Kidney epithelial cell (primary cell): ENCODE measurements at places on chromosomes 4 and X.

DNA sequence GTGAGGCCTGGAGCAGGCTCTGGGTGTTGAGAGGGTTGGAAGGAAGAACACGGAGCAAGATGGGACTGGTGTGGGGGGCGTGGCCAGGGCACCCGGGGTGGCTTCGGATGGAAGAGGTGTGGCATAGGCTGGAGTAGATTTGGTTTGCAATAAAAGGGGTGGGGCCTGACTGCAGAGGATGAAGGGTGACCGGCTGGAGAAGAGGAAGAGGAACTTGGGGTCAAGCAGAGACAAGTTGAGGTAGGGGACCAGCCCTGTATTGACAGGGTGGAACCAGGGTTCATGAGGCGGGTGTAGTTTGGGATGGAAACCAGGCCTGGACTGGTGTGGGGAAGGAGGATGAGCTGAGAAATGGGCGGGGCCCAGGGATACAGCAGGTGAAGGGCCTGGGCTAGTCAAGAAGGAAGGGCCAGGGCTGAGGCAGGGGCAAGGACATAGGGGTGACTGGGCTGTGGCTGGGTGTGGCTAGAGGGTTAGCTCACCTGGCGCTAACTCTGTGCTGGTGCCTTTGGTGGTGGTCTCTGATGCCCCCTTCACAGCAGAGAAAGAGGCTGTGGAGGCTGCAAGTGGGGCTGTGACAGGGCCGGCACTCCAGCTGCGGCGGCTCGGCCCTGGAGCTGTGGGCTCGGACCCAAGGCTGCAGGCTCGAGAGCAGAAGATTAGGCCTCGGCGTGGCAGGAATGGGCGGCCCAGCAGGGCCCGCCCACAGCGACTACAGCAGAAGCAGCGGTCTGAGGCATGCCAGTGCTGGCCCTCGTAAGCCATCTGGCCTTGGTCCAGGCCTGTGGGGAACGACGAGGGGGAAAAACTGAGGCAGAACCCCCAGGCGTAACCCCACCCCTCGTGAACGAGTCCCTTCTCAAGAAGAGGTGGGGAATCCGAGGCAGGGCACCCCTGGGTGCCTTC is 5.0 kb downstream of the PLP2 start:
- no peak for DNase-seq

- DNase-seq = no peak
These were observed 170.7 kb downstream of the GASK1B start for GRCh38 chr4:158002173-158002572.

- no peak for DNase-seq
These were observed 149.6 kb upstream of the MID1 start for GRCh38 chrX:10769696-10770619.

- DNase-seq = no peak
These were observed 667.3 kb downstream of the GALNTL6 start for GRCh38 chr4:172480471-172480870.

DNA sequence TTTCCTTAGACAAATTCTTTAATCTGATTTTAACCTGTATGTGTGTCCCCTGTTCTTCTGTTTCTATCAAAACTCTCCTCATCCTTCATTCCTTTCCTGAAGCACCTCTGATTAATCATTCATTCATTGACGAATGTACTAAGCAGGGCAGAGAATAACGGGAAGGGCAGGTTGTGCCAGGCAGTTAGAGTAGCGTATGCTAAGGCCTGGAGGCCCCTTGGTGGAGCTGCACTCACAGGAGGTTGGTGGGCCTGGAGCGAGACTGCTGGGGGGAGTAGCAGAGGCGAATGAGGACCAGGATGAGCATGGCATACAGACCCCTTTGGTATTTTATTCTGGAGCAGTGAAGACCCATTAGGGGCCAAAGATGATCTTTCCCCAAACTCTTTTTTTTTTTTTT is 22.5 kb downstream of the PTTG2 start:
- DNase-seq = no peak

GRCh38 chrX:33589316-33589715 is 378.0 kb upstream of the DMD start:
- DNase-seq = no peak

DNA sequence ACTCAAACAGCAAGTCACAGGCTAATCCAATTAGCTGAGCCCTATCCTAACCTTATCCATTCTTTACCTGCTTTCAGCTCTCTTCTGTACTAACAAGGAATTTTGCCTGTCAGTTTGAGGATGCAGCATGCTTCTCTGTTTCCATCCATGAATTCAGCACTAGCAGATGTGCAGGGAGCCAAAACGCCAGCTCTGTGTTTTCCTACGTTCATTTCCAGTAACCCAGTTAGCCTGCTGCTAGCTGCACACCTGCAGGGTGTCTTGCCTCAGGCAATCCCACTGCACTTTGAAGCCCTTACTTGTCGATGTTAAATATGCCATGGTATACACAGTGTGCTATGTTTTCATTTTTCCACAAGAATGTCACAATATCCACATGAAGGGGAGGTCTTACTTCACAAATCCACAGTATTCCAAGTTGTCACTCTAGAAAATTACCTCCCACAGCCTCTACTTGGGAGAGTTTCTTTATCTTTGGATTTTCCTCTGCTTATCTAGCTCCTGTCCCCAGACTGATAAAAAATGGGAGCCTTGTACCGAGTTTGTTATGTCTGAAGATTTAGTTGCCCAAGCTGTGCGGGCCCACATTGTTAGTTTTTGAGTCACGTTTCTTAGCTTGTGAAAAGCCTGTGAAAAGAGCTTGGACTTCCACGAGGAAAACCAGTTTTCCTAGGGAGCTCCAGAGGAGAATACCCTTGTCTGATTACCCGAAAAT is 127.6 kb upstream of the HHIP start:
- no peak for DNase-seq

- DNase-seq = no peak
These were observed 114.9 kb upstream of the TEX13D start for GRCh38 chrX:124217304-124218251.

GRCh38 chrX:119482481-119483480 is 14.5 kb downstream of the SLC25A5 start:
- DNase-seq = peak; percentile 2

DNA sequence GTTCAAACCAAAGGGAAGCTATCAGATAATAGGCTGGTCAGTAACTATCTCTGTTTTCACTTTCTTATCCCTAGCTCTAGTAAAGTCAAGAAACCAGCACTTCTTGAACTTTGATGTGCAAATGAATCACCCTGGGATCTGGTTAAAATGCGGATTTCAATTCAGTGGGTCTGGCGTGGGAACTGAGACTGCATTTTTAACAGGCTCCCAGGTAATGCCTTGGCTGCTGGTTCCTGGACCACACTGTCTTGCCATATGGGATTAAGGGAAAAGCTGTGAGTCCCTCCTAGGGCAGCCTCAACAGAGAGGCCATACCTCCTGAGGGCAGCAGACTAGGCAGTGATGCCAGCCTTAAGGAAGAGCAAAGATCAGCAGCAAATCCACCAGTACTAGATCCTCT is 1.7 kb downstream of the RNF175 start:
- no peak for DNase-seq

DNA sequence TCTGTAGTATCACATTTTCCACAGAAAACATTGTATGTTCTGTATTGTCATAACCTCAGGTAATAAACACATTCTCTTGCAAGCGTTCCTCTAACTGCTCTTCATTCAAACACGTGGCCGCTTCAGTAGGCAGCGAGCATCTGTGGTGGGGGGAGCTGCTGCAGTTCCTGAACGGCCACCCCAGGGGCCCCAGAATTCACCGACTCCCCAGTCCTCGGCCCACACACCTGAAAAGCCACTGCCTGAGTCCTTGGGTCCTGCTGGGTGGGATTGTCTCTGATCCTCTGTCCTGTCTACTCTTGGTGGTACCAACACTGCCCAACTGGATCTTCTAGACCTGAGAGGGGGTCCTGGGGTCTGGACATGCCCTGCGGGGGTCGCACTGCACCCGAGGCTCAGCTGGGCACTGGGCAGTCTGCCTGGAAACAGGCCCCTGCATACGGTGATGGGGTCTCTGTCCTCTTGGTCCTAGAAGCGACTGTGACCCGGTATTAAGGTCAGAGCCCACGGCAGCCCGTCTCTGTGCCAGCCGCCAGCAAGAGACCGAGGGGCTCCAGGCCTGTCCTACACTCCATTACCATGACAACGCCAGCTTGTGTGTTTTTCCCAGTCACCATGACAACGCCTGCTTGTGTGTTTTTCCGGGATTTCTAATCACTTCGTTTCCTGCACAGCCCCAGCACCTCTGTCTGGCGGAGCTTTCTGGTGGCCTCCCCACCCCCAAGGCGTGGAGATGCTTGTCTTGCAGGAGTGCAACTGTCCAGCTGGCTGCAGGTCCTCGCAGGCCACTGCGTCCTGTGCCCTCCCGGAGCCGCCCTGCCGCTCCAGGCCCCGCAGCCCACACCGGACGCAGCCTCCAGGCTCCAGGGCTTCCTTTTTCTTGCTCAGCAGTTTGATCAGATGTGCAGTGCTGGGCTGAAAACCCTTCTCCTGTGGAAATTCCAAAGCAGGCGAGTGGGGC is 16.0 kb downstream of the CTBP1 start:
- DNase-seq = no peak

- no peak for DNase-seq
These were observed 212.1 kb upstream of the ATP6AP2 start for GRCh38 chrX:40368611-40369061.

GRCh38 chr4:149997881-149998421 is 80.3 kb upstream of the DCLK2 start:
- DNase-seq = peak; percentile 74

DNA sequence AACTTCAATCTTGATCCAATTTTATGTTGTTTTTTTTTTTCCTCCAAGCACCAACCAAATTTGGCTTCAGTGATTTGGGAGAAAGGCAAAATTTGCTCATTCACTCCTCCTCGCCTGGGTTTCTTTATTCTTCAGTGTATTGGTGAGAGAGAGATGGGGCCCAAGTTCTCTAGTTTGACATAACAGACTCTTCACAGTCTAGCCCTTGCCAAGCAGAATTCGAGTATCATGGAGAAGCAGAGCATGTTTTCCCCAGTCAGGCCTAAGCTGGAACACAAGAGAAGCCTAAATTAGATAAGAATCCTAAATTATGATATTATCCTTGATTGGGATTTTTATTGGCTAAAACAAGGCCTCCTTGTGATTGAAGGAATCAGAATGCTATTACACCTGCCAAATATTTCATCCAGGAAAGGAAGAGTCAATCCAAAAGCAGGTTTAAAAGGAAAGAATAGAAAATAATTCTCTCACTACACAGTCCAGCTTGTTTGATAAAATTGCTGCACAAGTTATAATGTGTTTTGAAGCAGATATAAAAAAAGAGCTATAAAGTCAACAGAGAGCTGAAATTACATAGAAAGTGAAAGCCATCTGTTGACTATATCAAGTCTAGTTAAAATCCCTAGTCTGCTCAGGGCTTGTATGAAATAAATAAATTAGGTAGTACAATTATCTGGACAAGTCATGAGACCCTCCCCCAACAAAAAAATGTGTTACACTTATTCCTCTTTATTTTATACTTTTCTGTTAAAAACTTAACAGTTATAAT is 39.9 kb upstream of the FAM241A start:
- DNase-seq = no peak

DNA sequence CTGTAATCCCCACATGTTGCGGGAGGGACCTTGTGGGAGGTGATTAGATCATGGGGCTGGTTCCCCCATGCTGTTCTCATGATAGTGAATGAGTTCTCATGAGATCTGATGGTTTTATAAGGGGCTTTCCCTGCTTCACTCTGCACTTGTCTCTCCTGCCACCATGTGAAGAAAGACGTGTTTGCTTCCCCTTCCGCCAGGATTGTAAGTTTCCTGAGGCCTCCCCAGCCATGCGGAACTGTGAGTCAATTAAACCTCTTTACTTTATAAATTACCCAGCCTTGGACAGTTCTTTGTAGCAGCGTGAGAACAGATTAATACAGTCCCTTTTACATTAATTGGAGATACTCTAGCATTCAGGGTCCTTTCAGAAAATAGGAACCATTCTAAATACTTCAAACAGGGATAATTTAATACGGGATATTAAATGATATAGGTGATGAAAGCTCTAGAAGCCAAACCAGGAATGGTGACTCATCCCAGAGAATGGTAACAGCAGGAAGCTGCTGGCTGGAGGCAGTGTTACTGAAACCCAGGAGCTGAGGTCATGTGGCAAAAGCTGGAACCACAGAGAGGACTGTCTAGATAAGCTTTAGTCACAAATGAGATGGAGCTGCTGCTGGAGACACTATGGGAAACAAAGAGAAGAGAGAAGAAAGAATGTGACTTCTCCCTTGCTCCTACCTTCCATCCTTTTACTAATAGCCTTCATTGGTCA is 57.3 kb downstream of the GSTCD start:
- DNase-seq = peak; percentile 42

DNA sequence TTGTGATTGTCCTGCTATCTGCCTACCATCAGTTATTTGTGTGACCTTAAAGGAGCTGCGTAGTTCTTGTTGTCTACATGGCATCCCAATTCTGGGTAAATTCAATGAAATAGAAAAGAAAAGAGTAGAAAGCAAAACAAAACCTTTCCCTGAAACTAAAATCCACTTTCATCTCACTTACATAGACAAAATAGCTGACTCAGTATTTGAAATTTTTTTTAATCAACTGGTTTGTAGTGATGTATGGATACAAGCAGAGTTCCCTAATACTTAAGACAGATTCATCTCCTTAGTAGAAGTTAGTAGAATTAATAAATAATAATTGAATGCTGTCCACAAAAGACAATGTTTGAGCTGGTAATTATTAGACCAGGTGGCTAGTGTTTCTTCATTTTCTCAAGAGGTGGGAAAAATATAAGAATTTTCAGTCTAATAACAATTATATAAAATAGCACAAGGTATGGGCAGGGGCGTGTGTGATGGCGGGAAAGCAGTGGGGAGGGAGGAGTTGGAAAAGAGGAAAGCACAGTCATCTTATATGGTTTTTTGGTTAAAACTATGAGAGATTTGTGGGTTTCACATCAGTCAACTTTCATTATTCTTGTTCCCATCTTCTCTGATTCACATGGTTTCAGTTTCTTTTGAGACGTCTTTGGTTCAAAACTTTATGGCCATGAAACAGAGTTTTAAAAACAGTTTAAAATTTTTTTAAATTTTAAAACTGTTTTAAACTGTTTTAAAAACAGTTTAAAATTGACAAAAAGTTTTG is 275.2 kb downstream of the SPRY1 start:
- DNase-seq = no peak

- no peak for DNase-seq
These were observed 457.4 kb downstream of the CENPC start for GRCh38 chr4:67087897-67088296.

DNA sequence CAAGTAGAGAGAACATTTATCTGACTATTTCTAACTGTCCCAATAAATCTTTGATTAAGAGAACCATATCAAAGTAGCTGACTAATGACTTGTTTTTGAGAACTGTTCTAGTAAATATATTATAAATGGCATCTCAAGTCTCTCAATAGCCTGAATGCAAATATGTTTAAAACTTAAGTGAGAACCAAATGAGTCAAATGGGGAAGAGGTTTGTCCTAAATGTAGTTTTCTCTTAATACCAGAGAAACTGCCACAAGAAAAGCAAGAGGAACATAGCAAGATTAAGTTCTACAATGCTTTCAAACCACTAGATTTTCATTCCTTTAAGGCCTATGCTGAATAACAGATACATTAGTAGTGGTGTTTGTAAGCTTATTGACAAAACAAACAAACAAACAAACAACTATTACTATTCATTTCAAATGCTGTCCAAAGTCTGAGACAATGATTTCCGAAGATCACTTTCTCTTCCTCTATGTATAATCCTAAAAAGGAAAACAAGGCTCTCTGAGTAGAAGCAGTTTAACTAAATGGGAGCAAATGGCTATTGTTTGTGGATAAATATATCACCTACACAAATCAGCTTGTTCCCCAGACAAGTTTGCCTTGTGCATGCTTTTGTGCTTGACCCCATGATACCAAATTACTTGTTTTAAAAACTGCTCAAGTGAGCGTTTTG is 408.4 kb upstream of the EMCN start:
- no peak for DNase-seq
